ENCODE measurements at places on chromosomes 13 and 19. TPM values are rescaled to one million over a fixed set of nuclear protein-coding genes. Genes with fewer than 3 reads are reported as not detected.

CYP4F2 gene
- not detected for total RNA-seq

ANKLE1 gene
- not detected for total RNA-seq

TEKTIP1 gene
- total RNA-seq: not detected

PCDH9 gene
- total RNA-seq: 6.1 TPM

TMPRSS9 gene
- not detected for total RNA-seq

GPR12 gene
- total RNA-seq: not detected

ZNF578 gene
- 2.4 TPM for total RNA-seq

KLK14 gene
- total RNA-seq: not detected

C19orf85 gene
- total RNA-seq: not detected

CACNA1A gene
- total RNA-seq: 2.3 TPM

CPAMD8 gene
- 0.36 TPM for total RNA-seq

FGF22 gene
- total RNA-seq: not detected

COL4A2 gene
- total RNA-seq: 1,110 TPM

IGFL2 gene
- total RNA-seq: not detected

Data from cardiac atrium fibroblast (primary cell).